IMR-90 (cell line): ENCODE measurements at places on chromosomes 5 and 9.

GRCh38 chr5:103057208-103058130, 62.5 kb downstream of the GIN1 start:
- peak; percentile 57 for DNase-seq

DNA sequence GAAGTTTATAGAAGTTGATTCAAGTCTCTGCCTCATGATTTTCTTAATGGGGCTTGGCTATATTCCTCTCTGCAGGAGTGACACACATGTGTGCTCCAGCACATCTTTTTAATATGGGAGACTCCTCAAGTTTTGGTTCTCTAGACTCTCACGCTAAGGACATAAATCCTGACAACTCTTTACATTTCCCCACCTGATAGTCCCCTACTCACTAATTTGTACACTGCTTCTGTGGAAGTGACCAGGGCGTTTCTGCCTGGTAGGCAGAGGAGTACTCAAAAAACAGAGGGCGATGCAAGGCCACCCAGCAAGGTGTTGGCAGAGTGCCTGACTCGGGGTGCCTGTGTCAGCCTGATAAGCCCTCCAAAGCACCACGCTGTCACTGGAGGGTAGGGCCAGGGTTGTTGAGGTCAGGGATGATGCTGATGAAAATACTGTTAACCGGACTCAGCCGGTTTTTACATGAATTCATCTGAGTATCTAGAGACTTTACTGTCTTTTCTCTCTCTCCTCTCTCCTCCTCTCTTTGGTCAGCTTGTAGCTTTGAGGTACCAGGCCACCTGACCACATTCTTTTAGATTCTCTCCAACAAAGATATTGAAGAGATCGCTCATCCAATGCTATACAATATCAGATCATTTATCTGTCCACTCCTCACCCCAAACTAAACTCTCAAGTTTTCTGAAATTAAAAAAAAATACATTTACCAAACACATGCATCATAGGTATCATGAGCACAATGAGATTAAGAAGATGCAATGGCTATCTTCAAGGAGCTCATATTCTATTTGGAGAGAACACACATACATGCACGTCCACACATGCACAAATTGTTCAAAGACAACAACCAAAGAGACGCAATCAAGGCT, 205.2 kb downstream of the PIK3R1 start:
- DNase-seq: no peak

GRCh38 chr5:103498211-103498610, 64.4 kb downstream of the NUDT12 start:
- DNase-seq: no peak

- no peak for DNase-seq
Observed at GRCh38 chr9:128257086-128257825, 18.6 kb downstream of the GOLGA2 start.

- DNase-seq: no peak
Observed at GRCh38 chr5:109041317-109041716, 293.6 kb downstream of the FER start.

DNA sequence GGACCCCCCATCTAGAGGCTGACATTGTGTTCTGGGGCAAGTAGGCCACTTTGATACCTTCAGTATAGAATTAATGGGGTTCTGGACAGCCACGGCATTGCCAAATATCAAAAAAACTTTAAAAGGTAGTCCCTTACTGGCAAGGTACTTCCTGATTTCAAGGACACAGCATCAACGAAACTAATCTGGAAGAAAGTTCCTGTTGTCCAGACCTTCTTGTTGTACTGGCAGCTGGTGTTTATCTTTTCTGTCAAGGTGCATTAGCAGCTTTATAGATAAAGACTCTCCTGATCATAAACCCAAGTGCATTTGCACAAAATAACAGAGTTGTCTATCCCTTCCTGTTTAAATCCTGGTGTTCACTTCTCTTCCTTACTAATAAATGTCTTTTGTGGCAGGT, 23.7 kb upstream of the GOLGA1 start:
- no peak for DNase-seq

GRCh38 chr9:8916771-8917170, 1117.2 kb upstream of the DMAC1 start:
- DNase-seq: no peak

GRCh38 chr9:649128-650074, 192.1 kb upstream of the DMRT1 start:
- no peak for DNase-seq

DNA sequence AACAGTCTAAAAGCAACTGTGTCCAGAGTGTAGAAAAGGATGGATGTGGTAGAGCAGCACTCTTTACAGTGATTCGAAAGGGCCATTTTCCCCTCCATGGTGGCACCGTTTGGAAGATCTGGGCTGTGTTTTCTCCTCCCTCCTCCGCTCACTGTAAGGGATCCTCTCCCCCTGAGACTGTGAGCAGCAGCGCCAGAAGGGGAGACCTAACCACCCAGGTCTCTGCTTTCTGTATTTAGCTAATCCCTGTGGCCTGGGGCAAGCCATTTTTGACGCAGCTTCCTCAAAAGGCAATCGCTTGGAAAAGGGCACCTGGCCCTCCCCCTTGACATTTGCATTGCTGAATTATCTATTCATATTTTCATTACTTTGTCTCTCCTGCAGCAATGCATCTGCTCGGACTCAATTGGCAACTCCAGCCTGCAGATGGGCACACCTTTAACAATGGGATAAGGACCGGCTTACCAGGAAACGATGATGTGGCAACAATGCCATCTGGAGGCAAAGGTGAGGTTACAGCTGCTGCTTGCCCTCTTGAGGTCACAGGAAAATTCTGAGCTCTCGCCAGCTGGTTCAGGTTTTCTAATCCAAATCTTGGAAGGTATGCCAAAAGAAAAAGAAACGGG, 244.3 kb upstream of the WWC1 start:
- peak; percentile 22 for DNase-seq

- DNase-seq: peak; percentile 7
Observed at GRCh38 chr9:88936668-88937067, 54.6 kb upstream of the S1PR3 start.

GRCh38 chr9:28938981-28939380, 1365.7 kb upstream of the C9orf72 start:
- no peak for DNase-seq

GRCh38 chr5:142551338-142552067, 134.4 kb downstream of the FGF1 start:
- DNase-seq: peak; percentile 22

DNA sequence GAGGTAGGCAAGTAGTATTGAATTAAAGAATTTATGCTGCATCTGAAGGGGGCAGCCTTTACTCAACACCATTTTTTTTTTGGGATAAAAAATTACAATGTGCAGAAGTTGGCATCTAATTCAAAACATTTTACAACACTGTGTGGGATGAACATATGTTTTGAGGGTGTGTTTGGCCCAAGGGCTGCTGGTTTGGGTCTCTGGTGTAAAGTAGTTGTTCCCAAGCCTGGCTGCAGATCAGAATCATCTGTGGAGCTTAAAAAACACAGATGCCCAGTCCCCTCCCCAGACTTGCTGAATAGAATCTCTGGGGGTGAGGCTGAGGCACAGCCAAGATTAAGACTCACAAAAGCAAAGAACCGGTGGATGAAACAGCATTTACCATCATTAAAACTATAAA, 33.0 kb upstream of the PDZD2 start:
- no peak for DNase-seq

- DNase-seq: peak; percentile 8
Observed at GRCh38 chr5:17832949-17833745, 198.9 kb downstream of the TAF11L14 start.

DNA sequence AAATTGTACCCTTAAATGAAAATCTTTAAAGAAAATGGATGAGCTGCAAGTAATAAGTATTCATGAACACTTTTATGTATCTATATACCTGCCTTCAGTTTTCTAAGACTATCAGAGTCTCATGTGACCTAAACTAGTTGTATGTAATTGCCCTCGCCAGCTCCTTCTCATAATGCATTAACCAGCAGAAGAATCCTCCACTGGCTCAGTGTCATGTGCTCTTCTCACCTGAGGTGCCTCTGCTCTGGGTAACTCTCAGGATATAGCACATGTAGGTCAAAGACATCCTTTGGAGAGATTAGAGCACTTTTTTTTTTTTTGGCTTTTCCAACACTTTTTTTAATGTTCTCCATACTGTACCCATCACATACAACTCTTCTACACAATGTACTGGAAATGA, 183.7 kb upstream of the GNA14 start:
- no peak for DNase-seq

DNA sequence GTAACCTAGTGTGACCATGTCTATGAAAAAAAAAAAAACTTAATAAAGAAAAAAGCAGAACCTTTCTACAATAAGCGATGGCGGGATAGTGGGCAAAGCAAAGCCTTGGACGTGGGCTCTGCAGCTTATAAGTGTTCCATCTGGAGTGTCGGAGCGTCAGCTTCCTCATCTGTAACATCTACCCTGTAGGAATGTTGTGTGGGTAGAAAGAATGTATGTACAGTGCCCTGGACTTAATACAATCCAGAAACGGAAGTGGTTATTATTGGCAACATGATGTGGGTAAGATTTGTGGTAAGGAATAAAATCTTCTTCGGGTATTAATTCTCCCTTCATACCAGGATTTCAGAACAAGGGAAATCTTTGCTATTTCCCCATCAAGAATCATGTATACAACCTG, 66.5 kb downstream of the SEMA5A start:
- DNase-seq: peak; percentile 25

DNA sequence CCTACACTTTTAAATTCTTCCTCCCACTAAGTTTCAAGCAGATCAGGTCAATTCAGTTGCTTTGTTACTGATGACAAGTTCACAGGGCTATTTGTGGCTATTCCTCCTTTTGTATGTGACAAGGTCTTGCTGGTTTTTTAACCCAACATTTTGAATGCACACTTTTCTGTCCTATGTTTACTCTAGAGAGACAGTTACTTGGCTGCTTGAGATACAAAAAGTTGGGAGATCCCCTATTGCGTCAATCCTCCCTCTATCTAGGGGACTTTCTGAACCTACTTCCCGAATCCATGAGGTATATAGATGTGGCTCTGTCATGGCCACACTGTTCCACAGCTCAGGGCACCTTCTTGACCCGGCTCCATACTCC, 386.7 kb downstream of the NTRK2 start:
- no peak for DNase-seq

GRCh38 chr5:109524555-109524954, 114.8 kb upstream of the PJA2 start:
- no peak for DNase-seq

DNA sequence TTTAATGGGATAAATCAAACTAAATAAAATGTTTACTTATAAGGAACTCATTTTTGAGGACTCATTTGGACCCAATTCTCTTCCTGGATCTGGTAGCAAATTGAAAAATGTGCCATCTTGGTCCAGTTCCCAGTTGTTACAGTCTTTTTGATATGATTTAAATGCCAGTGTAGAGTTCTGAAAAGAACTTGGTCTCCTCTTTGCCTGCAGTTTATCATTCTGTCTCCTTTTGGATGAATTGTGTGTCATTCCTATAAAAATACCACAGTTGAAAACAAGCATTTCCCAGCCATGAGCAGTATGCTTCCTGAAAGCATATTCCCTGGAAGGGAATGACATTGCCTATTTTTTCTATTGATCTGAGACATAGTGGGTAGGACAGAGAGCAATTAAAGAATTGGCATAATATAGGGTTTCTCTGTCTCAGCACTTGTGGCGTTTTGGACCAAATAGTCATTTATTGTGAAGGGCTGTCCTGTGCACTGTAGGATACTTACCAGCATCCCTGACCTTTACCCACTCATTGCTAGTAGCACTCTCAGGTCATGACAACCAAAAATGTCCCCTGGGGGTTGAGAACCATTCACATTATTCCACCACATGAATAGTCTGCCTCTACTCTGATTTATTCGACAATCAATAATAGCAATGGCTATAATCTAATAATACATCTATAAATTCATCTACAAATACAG, 181.8 kb downstream of the NXNL2 start:
- no peak for DNase-seq

- DNase-seq: no peak
Observed at GRCh38 chr5:112870966-112871365, 9.9 kb downstream of the SRP19 start.

- no peak for DNase-seq
Observed at GRCh38 chr5:96331681-96332361, 101.2 kb downstream of the PCSK1 start.

DNA sequence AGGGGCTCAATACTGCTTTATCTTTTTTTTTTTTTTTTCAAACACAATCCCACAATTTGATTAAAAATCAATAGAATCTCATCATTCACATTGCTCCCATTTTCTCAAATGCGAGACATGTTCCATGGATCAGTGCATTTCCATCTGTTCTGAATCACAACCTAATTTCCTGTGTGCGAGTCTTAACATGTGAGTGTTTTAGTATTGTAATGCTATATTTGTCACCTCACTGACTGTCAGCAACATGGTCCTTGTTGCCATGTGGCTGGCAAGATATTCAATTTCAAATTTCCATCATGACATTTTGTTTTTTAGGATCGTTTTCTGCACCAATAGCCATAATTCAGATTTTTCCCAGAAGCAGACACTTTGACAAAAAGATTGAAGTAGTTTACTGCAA, 233.2 kb upstream of the PRDM9 start:
- DNase-seq: no peak

DNA sequence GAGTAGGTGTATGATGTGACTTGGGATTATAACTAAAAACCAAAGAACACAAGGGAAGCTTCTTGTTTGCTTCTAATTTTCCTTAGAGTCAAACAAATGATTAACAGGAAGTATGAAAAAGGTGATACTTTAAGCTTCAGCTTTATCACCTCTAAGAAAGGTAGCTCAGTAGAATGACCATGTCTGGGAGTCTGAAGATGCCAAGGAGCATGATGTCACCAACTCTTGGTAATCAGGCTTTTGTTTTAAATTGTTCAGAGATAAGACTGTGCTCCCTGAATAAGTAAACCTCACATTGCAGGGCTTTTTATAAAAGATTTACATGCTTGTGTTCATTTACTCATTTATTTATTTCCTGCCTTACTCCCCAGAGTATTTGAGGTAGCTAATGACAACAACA, 169.9 kb downstream of the FER start:
- peak; percentile 40 for DNase-seq

GRCh38 chr9:5355226-5355625, 15.6 kb upstream of the RLN1 start:
- no peak for DNase-seq

GRCh38 chr5:171989946-171990712, 16.3 kb downstream of the FBXW11 start:
- no peak for DNase-seq

GRCh38 chr5:137627706-137628105, 108.2 kb downstream of the KLHL3 start:
- DNase-seq: no peak

- DNase-seq: no peak
Observed at GRCh38 chr5:160087199-160087598, 32.1 kb downstream of the PWWP2A start.

GRCh38 chr9:134629061-134629585, 12.5 kb upstream of the COL5A1 start:
- no peak for DNase-seq

GRCh38 chr5:111463311-111463710, 49.0 kb downstream of the STARD4 start:
- DNase-seq: no peak

- no peak for DNase-seq
Observed at GRCh38 chr5:122559676-122560075, 215.2 kb upstream of the SNX2 start.

DNA sequence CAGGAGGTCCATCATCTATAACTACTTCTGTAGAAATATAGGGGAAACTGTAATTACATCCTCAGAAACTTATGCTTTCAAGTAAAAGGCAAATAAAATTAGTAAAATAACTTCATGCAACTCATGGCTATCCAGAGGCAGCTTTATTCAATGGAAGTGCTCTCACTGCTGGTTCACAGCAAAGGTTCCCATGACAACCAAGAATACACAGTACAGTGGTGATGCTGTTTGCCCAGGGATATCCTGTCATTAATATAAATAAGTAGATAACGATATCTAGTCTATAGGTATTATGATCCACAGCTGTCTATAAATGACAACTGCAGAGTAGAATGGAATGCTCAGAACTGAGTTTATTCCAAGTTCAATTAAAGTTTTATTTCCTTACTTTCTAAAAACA, 390.3 kb downstream of the PDE4D start:
- DNase-seq: no peak
